ENCODE measurements at places on chromosomes 6 and 20.

DNA sequence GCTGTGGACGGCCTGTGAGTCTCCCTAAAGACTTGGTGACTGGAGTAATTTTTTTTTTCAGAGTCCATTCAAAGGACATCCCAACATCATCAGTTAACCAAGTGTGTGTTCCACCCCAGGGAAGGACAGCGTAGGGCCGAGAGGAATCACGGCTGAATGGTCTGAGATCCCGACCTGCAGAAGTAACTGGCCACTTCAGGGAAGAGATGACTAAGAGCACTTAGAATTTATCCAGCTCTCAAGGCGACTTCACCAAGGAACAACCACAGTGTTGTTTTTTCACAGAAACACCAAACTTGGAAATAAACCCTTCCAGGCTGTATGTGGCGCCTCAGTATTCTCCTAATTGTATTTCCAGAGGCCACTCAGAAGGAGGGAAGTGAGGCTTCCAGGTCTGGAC, 231.6 kb downstream of the FNDC1 start:
- DNase-seq: no peak

DNA sequence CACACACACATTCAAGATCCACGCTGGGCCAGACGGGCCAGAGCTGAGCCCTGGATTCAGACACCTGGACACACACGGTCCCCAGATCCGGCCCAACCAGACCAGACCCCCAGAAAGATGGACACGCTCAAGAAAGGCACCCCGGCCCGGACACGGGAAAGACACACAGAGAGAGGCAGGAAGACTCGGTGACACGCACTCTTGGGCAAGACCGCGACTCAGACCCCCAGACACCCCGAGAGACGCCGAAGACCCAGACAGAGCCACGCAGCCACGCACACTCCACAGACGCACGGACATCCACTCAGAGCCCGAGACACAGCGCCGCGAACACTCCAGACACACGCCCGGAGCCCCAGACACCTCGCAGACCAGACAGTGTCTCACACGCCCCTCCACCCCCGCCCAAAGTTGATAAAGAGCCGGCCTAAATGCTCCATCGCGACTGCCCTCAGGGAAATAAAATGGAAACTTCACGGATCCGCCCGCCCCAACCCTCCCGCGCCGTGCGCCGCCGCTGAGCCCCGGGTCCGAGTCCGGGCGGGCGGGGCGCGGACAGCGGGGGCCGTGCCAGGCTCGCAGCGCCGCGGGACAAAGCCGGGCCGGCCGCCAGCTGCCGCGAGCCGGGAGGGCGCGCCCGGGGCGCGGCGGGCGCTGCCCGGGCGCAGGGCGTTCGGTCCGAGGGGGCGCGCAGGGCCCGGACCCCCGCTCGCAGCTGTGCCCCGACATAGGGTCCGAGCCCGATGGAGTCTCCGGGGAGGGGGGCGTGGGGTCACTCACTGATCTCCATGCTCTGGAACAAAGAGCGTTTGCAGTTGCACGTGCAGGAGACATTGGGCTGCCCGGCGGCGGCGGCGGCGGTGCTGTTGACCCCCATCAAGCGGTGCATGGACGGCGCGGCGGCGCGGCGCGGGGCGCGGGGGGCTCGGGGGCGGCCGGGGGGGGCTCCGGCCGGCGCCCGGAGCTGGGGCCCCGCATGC, 831 bp downstream of the PMEPA1 start:
- DNase-seq: no peak

GRCh38 chr6:162198925-162199324, 528.6 kb downstream of the PRKN start:
- DNase-seq: no peak

GRCh38 chr6:115947966-115948541, 112.6 kb downstream of the FRK start:
- no peak for DNase-seq

DNA sequence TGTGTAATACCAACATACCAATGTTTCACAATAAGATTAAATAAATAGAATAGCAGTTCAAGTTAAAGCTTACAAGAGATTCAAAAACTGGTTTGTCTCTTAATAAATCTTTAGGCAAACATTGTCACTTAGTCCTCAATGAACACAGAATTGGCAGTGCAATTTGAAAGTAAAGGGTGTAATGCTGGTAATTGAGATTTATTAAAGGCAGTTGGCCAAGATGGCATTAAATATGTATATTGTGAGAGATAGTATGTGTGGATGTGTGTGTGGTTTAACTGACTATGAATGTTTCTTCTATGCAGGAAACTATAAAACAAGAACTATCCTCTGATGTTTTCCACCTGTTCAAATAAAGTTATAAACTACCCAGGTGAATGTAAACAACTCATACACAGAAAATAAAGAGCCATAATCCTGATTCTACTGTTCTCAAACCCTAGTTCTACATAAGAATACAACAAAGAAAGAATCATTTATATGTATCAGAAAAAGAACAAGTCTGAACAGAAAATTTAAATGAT, 267.9 kb upstream of the PTCHD4 start:
- DNase-seq: no peak

DNA sequence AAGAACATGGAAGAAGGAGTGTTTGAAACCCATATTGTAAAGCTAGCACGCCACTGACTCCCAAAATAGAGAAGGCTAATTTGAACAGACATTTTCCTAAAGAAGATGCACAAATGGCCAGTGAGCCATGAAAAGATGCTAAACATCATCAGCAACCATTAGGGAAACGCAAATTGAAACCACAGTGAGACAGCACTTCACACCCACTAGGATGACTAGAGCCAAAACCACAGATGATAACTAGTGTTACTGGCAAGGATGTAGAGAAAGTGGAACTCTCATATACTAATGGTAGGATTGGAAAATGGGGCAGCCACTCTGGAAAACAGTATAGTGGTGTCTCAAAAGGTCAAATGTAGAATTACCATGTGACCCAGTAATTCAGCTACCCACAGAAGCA, 58.2 kb downstream of the BMP7 start:
- DNase-seq: no peak

GRCh38 chr6:105594821-105595220, 191.9 kb upstream of the PREP start:
- no peak for DNase-seq

- DNase-seq: no peak
Measured at GRCh38 chr6:133456439-133456838, 215.3 kb downstream of the EYA4 start.

DNA sequence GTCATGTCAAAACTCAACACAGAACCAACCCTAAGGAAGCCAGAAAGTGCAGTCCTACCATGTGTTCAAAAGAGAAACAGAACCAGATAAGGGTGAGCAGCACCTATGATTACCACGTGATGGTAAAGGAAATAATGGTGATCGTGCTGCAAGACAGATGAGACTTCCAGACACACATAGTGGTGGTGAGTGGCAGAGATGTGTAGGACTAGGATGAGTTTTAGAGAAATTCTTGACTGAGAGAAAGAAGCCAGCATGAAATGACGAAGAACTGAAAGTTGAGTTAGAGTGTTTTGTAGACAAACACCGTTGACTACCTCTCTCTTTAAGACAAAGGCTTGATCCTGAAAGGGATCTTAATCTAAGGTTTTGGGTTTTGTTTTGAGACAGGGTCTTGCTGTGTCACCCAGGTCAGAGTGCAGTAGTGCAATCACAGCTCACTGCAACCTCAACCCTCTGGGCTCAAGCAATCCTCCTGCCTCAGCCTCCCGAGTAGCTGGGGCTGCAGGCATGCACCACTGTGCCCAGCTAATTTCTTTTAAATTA, 10.6 kb upstream of the BTBD9 start:
- no peak for DNase-seq

DNA sequence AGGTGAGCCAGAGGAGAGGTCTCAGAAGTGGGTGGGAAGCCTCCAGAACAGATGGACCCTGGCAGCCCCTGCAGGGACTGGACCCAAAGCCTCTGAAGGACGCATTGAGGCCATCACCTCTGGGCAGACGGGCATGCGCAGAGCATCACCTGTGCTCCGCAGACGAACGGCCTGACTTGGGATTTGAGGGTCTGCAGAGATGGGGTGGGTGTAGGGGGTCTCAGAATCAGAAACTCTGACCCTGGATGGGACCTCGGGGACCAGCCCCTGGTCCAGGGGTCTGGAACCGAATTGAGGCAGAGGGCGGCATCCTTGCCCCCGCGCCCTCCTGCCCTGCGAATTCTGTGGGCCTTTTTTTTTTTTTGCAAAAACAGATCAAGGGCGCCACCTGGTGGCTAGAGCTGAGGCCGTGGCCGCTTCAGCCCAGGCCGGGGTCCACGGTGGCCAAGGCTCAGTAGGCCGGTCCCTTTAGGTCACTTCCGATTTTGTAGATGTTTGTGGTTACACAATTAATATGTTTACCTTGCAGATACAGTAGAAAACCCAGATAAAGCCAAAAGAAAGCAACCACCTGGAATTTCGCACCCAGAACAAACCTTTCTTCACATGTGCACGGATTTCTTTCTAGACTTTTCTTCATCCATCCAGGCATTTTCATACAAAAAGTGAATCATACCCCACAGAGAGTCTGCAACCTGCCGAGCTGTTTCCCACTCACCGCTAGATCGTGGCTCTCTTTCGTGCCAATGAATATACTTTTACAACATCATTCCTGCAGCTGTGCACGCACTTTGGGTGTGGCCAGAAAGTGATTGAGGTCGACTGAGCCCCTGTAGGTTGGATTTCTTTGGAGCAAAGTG, 25.9 kb downstream of the ZBP1 start:
- peak; percentile 62 for DNase-seq

DNA sequence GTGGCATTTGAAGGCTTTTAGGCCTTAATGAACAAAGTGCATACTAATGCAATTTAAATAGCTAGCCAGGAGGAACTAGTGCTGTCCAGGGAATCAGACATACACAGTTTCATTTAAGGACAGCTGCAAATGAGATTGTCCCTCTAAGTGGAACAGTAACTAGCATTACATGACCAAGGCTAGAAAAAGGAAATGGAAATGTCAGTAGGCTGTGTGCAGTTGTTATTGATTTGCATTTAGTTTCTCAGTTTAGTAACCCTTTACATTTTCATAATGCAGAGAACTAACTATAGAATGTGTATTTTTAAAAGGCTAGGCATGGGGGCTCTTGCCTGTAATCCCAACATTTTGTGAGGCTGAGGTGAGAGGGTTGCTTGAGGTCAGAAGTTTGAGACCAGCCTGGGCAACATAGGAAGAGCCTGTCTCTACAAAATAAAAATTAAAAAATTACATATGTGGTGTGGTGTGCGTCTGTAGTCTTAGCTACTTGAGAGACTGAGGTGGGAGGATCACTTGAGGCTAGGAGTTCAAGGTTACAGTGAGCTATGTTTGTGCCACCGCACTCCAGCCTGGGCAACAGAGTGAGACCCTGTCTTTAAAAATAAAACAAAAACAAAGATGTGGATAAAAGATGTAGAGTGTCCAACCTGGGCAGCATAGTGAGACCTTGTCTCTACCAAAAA, 468.0 kb downstream of the UTRN start:
- DNase-seq: no peak

GRCh38 chr20:48267860-48268633, 482.8 kb upstream of the SULF2 start:
- DNase-seq: no peak

DNA sequence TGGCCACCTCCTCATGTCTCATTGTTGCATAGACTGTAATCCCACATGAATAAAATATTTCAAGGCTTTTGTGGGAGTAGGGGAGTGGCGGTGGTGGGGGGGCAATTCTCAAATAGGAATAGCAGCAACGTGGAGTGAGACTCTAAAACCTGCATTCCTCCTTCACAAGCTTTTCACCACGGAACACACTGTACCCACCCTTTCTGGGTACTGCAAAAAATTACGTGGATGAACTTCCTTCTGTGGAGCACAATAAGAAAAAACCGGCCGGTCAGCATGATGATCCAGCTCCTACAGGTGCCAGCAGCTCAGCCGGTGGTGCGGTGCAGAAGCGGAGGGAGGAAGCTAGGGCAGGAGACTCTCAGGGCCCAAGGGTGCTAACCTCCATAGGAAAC, 930 bp upstream of the RRAGD start:
- peak; percentile 14 for DNase-seq

Measured in CD14-positive monocyte (primary cell).